ENCODE measurements at places on chromosomes 16 and 17.

GRCh38 chr16:81797443-81797842, 18.4 kb downstream of the PLCG2 start:
- DNase-seq, result no peak

- DNase-seq, result peak; percentile 70
These were observed 802 bp upstream of the TOB1 start for GRCh38 chr17:50866950-50867362.

DNA sequence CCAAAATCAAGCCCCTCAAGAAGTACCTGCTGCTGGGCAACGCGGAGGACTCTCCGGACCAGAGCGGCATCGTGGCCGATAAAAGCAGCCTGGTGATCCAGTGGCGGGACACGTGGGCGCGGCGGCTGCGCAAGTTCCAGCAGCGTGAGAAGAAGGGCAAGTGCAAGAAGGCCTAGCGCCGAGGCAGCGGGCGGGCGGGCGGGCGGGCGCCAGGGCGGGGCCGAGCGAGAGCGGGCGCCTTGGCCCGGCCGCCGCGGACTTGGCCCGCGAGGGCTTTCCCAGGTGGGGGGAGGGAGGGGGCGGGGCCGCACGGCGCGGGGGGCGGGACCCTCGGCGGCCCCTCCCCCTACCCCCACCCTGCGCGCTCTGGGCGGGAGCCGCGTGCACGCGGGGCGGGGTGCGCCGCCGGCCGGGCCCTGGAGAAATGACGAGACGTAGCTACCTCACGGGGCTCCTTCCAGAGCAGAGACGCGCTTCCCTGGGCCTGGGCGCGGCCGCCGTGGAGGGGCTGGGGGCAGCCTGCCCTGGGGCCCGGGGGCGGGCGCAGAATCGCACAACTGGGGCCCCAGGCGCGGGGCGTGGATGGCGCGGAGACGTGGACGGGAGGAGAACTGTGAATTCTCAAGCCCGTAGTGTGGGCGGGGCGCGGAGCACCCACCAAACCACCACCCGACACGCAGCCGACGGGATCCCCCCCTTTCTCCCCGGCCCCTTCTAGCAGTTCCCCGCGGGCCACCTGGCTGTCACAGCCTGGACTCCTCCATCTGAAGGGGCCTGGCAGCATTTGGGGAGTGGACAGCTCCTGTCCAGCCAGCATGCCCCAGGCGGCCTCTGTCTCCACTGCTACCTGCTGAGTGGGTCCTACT, 218.7 kb downstream of the NTN1 start:
- peak; percentile 74 for DNase-seq

DNA sequence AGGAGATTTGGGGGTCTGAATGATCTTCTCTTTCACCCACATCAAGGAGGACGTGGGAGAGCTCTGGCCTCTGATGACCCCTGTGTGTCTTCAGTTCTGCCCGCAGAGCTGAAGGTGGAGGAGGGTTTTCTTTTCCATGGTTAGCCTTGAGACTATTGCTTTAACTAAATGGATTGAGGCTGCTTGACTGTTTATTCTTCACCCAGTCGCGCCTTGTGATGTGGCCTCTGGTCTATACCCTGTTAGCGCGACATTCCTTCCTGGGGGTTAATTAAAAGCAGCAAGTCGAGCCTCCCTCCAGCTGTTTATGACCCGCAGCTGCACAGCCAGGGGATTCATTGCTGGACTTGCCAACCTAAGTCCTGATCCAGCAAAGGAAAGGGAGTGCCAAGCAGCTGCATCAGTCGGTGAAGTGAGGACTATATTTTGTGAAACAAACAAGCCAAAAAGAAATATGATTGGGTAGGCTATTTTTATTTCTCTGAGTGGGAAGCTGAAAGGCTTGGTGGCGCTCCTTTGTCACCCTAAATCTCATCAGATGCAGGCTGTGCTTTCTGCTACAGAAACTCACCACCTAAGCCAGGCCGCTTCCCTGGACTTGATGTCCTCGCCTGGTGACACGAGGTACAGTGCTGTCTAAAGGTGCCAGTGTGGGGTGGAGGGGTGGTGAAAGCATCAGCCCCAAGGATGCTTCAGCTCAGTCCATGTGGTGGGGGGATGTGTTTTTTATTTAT, 11.0 kb upstream of the SEC14L1 start:
- DNase-seq, result no peak

DNA sequence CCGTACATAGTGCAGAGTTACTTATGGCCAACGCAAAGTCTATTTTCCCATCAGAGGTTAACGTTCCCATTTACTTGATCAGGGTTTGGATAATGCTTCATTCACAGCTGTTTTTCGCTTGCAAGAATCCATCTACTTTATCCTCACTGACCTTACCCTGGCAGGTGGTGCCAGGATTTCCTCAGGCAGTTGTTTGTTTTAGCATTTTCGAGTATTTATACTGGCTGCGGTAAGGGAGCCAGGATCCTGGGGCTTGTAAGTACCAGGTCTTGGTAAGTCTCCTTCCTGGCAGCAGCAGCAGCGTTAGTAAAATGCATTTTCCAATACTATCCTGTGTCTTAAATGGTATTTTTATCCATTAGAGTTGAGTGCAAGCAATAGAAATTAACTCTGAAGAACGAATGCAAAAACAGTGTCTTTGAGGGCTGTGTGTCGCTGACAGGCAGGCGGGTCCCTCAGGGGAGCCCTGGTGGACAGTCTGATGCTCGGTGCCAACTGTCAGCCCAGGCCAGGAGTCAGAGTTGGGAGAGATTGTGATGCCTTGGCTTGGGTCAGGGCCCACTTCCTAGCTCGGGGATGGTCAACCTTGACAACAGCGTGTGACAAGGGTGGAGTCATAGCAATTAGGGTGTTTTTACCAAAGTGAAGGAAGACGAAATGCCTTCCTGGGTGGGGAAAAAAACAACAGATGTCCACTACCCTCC, 92.4 kb upstream of the HSBP1 start:
- DNase-seq, result no peak

- DNase-seq, result no peak
These were observed 5.1 kb downstream of the RAMP2 start for GRCh38 chr17:42766124-42766523.

GRCh38 chr16:53433509-53433908, 762 bp upstream of the RBL2 start:
- DNase-seq, result no peak

DNA sequence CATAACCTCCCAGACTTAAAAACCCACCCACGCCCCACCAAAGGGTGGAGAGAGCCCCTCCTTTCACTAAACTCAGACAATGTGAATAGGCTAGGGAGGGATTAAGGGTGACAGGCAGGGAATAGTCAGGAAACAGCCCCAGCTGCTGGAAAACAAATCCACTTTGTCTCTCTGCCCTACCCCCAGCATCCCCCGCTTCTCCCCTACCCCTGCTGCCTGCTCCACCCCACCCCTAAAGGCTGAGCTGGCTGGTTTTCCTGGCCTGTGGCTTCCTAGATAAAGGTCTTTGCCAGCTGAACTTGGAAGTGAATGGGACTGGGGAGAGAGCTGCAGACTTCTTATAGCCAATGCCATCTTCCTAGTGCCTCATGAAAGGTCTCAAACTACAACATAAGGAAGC, 15.0 kb downstream of the CAVIN1 start:
- no peak for DNase-seq

DNA sequence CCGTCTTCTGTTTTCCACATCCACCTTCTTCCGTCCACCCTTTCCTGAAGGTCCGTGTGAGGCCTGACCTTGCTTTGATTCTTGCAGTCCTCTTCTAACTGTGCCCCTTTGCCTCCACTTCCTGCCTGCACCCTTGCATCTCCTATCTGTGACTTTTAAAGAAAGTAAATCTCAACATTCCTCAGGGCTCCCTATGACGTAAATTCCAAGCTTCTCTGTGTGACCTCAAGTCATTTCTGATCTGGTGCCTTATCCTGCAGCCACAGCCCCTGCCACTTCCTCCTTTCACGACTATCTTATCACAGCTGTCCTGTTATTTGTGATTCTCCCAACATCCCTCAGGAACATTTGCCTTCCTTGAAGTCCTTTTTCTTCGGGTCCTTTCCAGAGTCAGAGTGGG, 520.5 kb downstream of the CDH13 start:
- DNase-seq, result no peak

GRCh38 chr16:81921843-81922584, 89.3 kb downstream of the SDR42E1 start:
- no peak for DNase-seq

DNA sequence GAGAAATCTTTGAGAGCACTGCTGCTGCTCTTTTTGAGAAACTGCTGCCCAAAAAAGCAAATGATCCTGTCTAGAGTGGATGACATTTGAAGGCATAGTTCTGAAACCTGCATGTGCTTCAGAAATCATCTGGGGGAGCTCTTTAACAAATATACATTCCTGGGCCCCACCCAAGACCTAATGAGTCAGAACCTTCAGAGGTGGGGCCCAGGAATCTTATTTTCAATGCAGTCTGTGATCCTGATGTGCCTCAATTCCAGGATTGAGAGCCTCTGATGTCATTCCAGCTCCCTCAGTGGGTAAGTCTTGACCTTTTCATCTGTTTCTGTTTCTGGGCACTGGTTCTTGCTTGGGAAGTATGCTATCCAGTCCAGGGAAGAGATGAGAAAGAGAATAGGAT, 42.3 kb downstream of the HNF1B start:
- DNase-seq, result no peak

GRCh38 chr16:68332411-68333121, 21.7 kb downstream of the PRMT7 start:
- DNase-seq, result no peak

- DNase-seq, result no peak
These were observed 1.8 kb upstream of the ZNRF1 start for GRCh38 chr16:74997042-74997491.

DNA sequence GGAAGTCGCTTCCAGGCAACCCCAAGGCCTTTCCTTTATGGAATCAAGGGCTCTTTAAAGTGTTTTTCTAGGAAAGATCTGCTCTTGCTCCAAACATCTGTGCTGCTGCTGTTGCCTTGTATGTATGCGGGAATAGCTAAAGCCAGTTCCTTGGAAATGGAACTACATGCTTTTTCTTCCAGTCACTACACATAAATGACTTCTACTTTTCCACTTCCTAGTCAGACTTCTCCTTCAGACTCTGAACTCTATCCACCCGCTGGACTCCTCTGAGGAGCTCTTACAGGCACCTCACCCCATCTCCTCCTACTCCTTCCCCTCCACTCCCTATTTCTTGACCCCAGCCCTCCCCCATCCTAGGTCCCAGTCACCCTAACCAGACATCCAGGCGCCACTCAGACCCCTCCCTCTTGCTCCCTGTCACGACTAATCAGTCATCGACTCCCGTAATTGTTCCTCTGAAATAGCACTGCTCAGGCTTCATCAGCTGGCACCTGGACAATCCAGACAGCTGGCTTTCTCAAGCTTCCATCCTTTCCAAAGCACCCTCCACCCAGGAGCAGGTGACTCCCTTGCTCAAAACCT, 15.0 kb upstream of the PEMT start:
- no peak for DNase-seq

DNA sequence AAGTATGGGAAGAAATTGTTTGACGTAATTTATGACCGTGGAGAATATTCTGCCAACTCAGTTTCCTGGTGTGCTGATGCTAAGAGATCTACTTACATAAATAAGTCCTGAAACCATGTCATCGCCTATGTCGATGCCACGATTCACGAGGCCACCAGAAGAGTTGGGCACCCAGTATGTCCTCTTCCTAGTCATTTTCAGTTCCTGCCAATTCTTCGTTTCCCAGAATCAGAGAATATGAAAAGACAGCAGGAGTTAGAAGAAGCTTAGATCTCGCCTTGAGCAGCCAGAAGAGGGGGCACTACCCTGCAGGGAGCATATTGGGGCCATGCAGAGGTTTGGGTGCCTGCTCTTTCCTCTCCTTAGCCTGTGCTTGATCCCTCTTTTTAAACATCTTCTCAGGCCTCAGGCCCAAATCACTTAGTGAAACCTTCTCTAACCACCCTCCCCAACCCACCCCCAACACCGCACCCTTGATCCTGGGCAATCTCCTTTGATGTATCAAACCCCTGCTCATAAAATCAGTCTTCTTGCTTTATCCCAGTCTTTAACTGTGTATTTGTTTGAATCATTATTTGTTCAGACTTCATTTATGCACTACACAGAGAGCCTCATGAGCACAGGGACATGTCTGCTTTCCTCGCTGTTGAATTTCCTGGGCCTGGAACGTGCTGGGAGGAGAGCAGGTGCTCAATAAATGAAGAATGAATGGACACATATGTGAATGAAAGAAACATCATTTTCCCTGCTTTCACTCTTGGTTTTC, 12.2 kb upstream of the LONP2 start:
- peak; percentile 39 for DNase-seq

DNA sequence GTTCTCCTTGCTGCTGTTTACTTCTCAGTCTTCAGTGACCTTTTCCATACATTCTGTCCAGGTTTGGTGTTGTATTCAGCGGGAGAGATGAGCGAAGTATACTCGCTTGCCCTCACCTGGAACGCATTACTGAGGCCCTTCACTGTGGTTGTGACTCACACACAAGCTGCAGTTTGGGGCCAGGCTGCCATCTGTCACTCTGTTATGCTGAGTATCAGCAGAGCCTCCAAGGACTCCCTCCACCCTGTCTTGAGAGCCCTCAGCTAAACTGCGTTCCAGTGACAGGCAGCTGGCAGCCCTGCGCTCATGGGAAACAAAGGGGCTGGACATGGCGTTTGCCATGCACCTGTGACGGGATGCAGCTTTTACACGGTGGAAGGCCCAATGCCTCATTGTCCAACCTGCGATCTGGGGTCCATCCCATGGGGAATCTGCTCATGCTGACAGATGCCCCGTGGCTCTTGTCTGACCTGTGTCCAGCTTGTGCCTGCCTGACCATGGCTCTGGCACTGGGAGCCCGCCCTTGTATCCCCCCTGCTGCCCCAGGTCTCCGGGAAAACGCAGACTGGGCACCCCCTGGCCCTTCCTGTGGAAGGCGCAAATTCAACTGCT, 6.5 kb upstream of the ZNF778 start:
- no peak for DNase-seq

DNA sequence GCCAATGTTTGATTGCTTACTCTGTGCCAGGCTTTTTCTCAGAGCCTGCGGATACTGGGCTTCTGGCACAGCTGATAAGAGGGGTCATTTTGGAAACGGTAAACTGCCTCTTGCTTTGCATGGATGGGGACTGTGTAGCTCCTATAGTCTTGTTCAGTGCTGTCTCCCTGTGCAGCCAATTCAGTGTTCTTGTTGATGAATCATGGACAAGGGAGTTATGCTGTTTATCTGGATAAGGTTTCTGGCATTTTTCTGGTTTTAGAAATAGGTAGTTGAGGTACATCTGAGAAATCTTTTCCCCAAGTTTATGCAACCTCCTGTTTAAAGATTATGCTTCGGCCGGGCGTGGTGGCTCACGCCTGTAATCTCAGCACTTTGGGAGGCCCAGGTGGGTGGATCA, 16.7 kb upstream of the TANGO6 start:
- no peak for DNase-seq

Data from activated naive CD8-positive, alpha-beta T cell treated with anti-CD3 and anti-CD28 coated beads for 36 hours (primary cell).